ENCODE measurements at places on chromosomes 6 and 20.

GRCh38 chr6:161459008-161459615 lies 185.3 kb upstream of the AGPAT4 start:
- no peak for DNase-seq

GRCh38 chr20:33076662-33077372 lies 2.6 kb upstream of the BPIFB4 start:
- DNase-seq: no peak

GRCh38 chr6:14596410-14596809 lies 478.8 kb downstream of the CD83 start:
- no peak for DNase-seq

- peak; percentile 82 for DNase-seq
These were observed 23.1 kb upstream of the UBE2J1 start for GRCh38 chr6:89375427-89376267.

DNA sequence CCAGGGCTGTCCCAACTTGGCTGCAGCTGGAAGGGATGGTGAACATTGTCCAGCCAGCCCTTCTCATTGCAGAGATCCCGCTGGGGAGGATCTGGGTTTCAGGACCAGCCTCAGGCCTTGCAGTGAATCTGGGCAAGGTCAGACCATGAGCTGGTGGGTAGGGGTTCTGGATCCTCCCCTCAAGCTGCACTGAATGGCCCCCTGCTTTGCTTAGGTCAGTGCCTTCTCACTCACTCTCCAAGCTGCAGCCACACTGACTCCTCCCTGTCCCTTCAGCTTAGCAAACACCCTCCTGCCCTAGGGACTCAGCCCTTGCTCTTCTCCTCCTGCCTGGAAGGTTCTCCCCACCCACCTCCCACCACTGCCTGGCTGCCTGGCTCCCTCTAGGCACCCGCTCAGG lies 95.3 kb upstream of the KCNG1 start:
- DNase-seq: no peak

DNA sequence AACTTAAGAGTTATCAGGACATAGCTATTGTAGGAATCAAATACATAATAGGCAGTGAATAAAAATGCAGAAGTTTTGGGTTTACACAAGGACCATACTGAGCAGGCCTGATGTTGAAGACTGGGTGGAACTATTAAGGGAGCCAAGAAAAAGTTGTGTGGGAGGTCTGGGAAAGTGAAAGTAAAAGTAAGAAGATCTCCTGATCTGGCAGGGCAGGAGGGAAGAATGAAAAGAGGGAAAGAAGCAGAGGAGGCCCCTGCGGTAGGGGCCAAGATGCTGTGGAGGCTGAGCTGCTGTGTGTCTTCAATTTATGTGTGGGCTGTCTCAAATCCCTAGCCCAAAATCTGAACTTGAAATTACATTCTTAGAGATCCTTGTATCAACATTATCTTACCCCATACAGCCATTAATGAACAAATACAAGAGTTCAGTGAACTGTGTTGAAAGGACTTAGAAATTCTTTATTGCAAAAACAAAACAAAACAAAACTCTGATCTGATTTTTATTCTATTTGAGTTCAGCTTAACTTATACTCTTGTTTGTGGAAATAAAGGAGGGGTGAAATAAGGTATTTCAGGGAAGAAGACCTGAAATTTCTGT lies 1183.8 kb downstream of the HACE1 start:
- DNase-seq: no peak

GRCh38 chr6:141326925-141327324 lies 805.8 kb upstream of the GJE1 start:
- no peak for DNase-seq

- DNase-seq: no peak
These were observed 25.2 kb upstream of the TENT5A start for GRCh38 chr6:81777586-81778268.

- DNase-seq: no peak
These were observed 51.9 kb upstream of the TPD52L1 start for GRCh38 chr6:125101631-125102030.

- DNase-seq: no peak
These were observed 153.0 kb downstream of the BCAS1 start for GRCh38 chr20:53917145-53918019.

DNA sequence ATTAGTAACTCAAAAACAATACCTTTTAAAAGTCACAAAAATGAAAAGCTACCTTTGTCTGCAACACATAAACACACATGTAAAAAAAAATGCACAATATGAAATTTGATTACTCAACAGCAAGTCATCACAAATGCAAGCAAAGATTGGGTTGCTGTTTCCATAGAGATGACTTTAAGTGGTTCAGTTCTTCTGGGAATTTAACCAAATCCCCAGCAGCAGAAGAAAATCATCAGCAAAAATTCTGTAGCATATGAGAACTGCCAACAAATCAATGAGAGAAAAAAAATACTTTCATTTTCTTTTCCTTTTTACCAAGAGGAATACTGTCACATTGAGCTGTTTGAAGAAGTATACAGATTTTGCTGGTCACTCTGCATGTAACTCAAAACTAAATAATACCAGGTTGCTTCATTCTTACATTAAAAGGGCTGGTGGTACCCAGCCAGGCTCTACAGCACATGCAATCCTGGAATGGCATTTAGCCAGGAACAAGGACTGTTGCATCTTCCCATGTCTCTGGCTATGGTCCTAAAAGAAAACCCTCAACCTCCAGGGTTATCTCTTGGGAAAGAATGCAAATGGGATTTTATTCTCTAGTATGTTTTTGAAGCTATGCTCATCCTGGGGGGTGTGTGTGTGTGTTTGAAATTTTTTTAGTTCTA lies 158.3 kb downstream of the OPRM1 start:
- no peak for DNase-seq

DNA sequence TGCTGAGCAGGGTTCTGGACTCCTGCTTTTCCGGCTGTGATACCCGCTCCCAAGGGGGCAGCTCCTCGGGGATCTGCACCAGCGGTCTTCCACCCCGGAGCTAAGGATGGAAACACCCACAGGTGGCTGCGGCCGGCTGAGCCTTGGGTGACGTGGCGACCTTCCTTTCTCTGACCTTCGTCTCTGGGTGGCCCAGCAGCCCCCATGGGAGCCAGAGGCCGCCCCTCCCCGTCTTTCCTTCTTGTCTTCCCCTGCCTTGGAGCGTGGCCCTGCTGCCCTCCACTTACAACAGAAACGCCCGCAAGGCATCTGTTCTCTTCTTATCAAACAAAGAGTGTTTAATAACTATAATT lies 405.7 kb downstream of the TAF4 start:
- DNase-seq: no peak

GRCh38 chr6:67131827-67132226 lies 1424.8 kb upstream of the EYS start:
- no peak for DNase-seq

DNA sequence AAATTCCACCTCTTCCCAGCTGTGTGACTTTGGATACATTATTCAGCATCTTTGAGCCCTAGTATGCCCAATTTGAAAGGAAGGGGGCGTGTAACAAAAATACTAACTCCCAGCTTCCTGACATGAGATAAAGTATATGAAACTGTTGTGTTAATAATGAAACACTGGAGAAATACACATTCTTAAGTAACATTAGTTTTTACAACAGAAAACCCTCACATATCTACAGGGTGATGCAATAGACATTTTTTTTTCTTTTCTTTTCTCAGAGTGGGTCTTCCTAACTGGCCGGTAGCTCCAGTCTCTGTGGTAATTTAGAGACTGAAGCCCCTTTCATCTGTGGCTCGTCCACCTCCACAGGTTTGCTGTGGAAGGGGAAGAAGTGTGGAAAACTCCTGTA lies 79.5 kb downstream of the CD83 start:
- DNase-seq: no peak

DNA sequence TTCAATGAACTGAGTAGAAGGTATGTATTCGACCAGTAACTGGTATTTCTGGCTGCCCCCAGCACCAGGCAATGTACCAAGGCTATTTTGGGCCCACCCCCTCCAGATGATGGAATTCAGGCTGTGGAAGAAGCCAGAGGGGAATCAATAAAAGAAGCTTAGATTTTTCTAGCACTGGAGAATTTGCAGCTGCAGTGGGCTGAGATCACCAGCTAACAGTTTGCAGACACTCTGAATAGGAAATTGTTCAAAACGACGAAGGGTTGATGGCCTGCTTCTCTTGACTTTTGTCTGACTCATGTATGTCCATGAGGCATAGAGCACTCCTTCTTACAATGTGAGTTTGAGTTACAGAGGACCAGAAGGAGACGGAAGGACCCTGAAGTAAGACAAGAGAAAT lies 32.4 kb upstream of the FBXO9 start:
- DNase-seq: no peak

DNA sequence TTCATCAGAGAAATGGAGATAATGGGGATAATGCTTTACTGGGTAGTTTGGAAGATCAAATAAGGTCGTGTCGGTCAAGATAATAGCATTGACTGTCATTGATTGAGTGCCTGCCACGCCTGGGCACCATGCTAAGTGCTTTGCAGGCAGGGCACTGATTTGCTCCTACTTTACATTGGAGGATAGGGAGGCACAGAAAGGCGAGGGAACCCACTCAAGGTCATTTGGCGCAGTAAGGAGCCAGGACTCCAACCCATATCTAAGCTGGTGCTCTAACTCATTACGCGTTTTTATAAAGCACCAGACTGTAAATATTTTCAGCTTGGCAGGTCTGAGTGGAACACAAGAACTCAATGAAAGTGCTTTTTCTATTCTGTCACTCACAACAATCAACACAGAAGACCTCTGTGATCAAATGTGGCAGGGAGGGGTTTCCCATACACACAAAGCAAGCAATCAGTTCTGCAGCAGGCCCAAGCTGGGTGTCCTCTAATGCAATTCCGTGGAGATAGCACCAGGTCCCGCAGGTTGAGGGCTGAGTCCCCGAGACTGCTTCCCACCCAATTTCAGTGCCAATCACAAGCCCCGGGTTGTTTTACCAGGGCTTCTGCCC lies 373.6 kb downstream of the CDH26 start:
- no peak for DNase-seq

DNA sequence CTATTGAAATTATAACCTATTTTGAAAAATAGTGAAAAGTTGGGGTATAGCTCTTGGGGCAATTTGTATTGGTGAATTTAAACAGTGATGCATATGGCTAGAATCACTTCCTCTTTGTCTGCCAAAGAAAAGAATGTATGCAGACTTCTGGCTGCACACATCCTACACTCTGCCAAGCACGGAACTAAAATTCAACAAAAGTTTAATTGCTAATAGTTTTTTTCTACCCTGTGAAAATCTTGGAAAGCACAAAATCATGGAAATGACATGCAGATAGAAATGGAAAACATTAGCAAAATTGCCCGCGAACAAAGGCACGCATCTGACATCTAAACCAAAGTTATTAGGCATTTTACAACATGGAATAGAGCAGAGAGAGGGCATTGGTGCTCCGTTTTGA lies 106.4 kb upstream of the PDE10A start:
- no peak for DNase-seq

DNA sequence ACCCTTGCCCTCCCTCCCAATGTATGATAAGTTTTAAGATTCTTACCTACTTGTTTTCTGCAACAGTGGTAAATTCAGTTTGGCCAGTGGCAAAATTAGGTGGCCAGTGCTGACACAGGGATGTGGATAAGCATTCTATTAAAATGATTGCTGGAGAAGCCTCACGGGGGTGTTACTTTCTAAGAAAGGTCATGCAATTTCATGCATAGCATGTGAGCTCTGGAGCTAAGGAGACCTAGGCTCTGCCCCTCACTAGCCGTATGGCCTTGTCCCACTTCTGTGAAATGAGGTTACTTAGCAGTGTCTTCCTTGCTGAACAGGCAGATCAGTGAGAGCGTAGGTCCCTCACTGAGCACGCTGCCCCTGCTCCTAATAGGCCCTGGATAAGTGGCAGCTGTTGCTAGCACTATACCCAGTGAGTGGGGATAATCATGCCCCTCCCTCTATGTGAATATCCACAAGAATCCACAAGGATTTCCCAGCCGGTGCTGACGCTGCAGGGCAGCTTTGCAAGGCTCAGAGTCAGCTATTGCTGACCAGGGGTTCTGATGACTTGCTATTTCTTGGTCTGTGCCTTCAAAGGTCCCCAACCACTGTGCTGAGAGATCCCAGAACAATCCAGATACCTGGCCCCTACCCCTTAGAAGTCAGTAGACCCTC lies 86.5 kb upstream of the MRPS10 start:
- DNase-seq: no peak

DNA sequence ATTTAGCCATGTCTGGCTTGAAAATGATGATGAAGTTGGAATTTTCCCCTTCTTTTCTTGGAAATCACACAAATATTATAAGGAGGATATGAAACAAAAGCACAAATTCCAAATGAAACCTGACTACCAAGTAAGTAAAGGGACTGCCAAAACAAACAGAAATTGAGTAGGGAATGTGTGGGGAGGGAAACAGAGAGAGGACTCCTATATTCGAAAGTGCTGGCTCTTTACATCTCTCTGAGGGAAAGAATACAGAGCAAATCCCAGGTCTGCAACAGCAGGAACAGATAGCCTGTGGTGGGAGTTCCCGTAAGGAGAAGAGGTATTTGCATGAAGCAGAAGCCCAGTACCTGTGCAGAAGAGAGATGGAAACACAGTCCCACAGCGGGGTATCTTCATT lies 583.7 kb downstream of the EPM2A start:
- no peak for DNase-seq

DNA sequence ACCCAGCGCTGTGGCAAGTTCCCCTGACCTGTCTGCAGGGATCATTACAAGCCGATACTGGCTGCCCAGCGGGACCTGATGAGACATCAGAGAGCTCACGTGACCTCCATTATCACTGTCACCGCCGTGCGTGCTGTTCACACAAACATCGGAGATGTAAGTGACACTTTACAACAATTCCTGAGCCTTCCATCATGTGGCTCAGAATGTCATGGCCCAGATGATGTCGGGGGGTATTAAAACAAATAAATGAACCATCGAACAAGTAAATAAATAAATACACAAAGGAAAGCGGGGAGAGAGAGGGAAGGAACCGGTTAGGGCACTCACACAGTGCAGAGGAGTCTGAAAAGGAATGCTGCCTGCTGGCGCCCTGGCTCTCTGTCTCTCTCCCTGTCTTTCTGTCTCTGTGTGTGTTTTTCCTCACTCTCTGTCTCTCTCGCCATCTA lies 195.1 kb downstream of the BMP7 start:
- no peak for DNase-seq

- DNase-seq: no peak
These were observed 6.0 kb upstream of the RNF182 start for GRCh38 chr6:13918686-13919250.

Data from B cell (primary cell).